ENCODE measurements at places on chromosomes 7 and 10. TPM values are rescaled to one million over a fixed set of nuclear protein-coding genes. Genes with fewer than 3 reads are reported as not detected.

AMZ1 gene
- total RNA-seq = 2.0 TPM

NYAP1 gene
- 0.75 TPM for total RNA-seq

AOAH gene
- total RNA-seq = 34.9 TPM

PIP gene
- not detected for total RNA-seq

GRID2IP gene
- total RNA-seq = 0.16 TPM

NKX1-2 gene
- total RNA-seq = not detected

UBE2D4 gene
- 21.8 TPM for total RNA-seq

DNA sequence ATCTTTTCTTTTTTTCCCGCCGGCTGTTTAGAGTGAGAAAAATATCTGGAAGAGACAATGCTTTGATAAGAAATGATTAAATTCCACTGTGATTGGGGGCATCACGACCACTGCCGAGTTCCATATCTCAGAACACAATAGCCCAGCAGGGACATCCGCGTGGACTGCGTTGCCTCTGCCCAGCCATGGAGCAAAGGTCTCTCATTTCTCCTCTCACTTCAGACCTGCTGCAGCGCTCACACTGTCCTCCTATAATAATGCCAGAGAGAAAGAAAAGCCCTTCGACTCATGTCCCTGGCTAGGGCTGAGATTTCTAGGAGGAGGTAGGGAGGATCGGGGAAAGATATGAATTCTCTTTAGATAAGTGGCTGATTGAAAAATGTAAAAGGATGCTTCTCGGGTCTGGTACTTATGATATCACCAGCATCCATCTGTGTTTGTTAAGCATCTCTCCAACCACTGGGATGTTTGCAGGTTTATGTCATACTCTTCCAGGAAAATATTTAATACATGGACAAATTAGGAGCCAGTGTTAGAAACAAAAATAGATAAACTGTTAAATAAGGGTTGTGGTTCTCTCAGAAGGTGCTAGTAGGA, 472.9 kb upstream of the AKR1E2 start:
- DNase-seq = no peak

GRCh38 chr10:125148528-125148927, 11.8 kb downstream of the CTBP2 start:
- DNase-seq = no peak

- no peak for DNase-seq
These were observed 362.9 kb downstream of the MAGI2 start for GRCh38 chr7:79090543-79090942.

DNA sequence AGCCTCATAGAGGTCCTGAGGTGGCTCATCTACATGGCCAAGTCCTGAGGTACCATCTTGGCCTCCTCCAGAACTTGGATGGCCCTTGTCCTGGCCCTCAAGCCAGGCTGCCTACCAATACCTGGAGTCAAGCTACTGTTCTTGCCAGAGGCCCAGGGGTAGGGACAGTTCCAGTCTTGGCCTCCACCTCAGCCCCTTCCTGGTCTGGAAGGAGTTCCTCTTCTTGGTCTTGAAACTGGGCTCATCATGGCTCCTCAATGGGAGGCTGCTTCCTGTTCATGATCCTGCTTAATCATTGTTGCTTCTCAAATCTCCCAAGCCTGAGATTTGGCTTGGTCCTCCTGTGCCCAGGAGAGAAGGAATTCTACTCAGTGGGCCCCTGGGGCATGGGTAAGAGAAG, 3.9 kb downstream of the HPS6 start:
- DNase-seq = peak; percentile 38

DNA sequence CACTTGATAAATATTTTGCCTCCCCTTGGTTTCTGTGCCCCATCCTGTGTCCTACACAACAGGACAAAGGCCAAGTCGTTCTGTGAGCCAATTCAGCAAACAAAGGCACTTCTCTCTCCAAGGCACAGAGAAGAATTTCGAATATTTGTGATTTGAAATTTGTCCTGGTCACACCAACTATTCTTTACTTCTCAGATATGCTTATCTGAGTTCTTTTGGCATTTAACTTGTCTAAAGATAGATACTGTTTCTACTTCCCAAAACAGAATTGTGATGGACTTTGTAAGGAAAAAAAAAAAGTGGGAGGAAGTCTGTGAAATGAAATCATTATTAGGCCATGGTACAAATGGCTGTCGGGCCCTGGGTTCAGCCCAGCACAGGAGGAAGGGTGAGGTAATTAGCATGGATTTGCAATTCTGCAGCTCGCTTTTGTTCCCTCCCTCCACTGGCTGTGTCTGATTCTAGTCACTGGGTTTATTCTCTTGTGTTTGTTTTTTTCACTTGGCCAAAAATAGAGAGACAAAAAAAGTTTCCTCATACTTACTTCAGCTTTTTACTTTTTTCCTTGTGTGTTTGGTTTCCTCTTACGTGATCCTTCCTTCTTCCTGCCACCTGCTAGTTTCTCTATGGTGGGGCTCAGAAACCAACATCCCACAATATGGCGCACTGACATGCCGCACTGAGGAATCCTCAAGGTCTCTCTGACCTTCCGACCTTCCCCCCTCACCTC, 108.2 kb upstream of the MKLN1 start:
- DNase-seq = peak; percentile 81

DNA sequence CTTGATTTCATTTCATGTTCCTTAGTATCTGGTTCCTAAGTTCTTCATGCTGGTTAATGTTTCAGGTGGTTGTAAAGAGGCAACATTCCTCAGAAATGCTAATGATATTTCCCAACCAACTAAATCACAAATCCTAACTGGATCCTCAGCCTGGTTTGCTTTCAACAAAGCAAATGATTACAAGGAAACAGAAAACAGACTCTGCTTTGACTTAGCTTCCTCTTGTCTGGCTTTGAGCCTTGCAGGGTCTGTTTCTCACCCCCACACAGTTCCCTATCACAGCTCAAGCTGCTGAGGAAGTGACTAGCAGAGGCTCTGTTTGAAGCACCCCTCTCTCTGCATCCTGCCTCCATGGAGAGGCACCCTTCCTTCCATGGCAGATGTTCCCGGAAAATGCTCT, 130.2 kb upstream of the CTTNBP2 start:
- no peak for DNase-seq

- no peak for DNase-seq
These were observed 12.8 kb downstream of the SFXN2 start for GRCh38 chr10:102727037-102727818.

- peak; percentile 95 for DNase-seq
These were observed 136.6 kb downstream of the PTPN20 start for GRCh38 chr10:47047577-47048525.

- no peak for DNase-seq
These were observed 89.3 kb downstream of the DNMBP start for GRCh38 chr10:99920486-99920885.

- DNase-seq = no peak
These were observed 81.6 kb upstream of the ICA1 start for GRCh38 chr7:8343556-8343955.

GRCh38 chr10:15058689-15059088, 14.9 kb downstream of the OLAH start:
- no peak for DNase-seq

- DNase-seq = no peak
These were observed 239.5 kb upstream of the PITRM1 start for GRCh38 chr10:3412071-3412582.

GRCh38 chr7:41131956-41132355, 570.9 kb downstream of the INHBA start:
- no peak for DNase-seq

GRCh38 chr7:31488562-31489203, 25.2 kb upstream of the ITPRID1 start:
- peak; percentile 58 for DNase-seq

DNA sequence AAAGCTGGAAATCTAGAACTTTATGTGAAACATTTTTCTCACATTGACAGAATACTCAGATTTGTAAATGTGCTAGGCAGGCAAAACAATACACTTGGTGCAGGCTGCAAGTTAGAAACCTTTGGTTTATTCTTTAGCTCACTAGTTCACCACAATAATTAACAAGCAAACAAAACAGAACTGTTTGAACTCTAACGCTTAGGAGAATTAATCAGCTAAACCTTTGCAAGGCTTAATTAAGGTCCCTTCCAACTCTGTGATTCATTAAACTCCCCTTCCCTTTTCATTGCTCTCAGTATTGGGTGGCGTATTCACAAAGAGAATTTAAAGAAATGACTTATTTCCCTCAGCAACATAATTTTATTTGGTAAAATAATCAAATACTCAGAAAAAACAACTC, 99.0 kb downstream of the PON1 start:
- no peak for DNase-seq

GRCh38 chr10:79245539-79246208, 101.6 kb upstream of the PPIF start:
- no peak for DNase-seq

DNA sequence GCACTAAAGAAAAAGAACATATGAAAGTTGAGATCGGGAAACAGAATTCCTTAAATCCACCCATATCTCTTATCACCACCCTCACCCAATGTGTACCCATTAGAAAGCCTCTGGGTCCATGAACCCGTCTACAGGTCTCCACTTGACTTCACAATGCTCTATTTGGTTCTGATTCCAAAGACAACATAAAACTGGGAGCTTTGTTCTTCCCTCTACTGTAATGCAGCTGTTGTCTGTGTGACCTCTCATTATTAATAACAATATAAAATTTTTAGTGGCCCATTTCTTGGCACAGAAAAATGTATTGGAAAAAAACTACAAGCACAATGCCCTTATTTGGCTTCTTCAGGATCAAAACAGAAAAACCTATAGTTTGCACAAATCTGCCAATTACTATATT, 30.0 kb downstream of the DOCK4 start:
- no peak for DNase-seq

DNA sequence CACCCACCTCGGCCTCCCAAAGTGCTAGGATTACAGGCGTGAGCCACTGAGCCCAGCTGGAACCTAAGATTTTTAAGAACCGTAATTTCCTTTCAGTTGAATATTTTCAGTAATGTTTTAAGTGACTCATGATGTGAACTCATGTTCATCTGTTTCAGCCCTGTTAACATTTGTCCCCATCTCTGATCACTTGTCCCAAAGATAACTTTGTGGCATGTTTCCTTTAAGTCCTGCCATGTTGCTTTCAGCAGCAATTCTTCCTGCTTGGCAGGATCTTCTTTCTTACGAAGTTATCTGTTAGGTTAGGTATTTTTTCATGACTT, 19.3 kb downstream of the ZRANB1 start:
- DNase-seq = no peak

- DNase-seq = peak; percentile 65
These were observed 713 bp downstream of the LZTS2 start for GRCh38 chr10:101000127-101000914.

Data from aorta (tissue), 5 donors.